ENCODE measurements at places on chromosomes 7 and 10. TPM values are rescaled to one million over a fixed set of nuclear protein-coding genes. Genes with fewer than 3 reads are reported as not detected.

DNA sequence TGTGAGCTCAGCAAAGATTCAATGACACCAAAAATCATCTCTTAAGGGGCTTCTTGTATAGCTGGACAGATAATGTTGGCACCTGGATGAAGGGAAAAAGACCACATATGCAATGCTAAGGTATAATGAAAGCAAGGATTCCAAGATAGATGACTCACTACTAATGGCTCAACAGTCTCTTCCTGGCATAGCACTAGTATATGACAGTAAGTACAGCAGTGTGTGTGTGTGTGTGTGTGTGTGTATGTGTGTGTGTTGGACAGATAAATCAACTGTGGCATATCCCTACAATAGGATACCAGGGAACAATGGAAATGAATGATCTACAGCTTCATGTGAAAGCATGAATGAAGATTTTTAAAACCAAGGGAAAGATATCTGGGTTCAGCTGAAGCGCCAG, 257.1 kb downstream of the SFMBT2 start:
- no peak for DNase-seq

GRCh38 chr10:26779176-26779860, 81.4 kb downstream of the ABI1 start:
- no peak for DNase-seq

GRCh38 chr7:44541876-44542610, 913 bp upstream of the NPC1L1 start:
- no peak for DNase-seq

DNA sequence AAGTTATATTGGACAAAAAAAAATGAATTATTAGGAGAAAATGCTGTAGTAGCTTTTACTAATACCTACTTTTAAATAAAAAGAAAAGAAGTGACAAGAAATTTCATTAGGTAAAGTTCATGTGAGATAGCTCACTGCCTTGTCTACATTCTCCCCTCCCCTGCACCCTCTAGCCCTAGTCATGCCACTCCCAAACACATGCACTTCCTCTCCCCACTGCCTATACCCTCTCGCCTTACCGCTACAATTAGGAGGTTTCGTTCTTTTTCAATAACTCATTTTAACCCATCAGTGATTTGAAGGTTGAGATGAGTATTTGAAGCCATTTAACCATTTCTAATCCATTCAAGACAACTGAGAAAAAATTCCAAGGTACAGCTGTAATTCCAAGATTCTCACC, 75.3 kb downstream of the HIBADH start:
- DNase-seq = no peak

WIPF3 gene
- total RNA-seq = 0.25 TPM

GRCh38 chr10:30491204-30491915, 57.4 kb downstream of the MAP3K8 start:
- peak; percentile 67 for DNase-seq

DNA sequence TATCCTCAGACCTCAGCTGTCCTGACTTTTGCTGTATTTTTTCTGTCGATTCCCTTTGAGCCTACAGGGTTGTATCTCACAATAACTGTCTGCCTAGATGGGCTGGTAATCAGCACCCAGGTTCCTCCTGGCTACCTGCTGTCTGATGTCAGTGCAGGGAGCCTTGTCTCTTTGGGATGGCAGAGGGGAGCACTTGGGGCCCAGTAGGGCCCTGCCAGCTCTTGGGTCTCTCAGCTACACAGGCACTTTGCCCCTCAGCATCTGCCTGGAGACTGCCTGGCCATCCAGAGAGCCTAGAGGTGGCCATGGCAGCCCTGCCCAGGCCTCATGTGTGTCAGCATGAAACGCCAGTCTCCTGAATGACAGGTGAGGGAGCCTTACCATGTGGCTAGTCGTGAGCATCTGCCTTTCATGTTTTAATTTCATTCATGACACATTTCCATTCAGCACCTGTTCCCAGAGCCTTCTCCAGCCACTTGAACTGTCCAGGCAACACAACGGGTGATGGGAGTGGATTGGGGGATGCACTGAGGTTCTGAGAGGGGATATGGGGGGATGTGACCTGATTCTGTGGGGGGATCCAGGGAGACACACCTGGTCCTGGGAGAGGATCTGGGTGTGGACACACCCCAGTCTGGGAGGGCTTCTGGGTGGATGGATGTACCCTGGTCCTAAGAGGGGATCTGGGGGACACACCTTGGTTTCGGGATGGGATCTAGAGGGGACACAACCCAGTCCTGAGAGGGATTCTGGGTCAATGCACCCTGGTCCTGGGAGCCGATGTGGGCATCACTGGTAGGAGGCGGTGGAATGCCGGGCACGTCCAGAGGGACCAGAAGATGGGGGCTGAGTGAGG, 21.9 kb downstream of the ADCY1 start:
- DNase-seq = no peak

DNA sequence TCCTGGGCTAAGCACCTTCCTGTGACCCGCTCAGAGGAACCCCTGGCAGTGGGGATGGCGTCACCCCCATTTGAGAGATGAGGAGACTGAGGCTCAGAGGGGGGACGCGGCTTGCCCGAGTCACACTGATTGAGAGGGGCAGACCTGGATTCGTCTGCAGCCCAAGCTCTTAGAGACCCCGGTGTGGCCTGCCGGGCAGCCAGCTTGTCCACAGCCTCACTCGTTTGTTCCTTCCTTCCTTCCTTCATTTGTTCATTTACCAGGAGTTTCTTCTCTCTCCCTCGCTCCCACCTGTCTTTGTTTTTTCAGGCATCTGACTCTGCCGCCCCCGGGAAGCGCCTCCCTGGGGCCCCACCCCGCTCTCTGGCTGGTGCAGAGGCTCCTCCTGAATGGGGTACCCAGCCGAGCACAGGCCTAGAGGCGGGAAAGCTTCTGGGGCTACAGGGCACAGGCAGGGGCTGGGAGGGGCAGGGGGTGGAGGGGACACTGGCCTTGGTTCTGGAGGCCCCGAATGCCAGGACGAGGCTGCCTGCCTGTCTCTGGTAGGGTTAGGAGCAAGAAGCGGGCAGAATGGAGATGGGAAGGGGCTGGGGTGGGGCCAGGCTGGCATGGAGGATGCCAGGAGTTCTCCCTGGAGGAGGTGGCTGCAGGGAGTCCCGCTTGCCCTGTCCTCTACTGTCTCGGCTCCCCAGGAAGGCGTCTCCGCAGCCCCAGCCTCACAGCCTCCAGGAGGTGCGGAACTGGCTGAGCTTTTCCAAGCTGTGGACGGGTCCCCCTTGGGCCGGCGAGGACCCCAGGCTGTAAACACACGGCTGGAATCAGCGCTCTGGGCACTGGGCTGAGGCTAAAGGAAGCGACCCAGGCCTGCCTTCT, 91.6 kb downstream of the UNCX start:
- no peak for DNase-seq
